ENCODE measurements at places on chromosomes 4 and X. TPM values are rescaled to one million over a fixed set of nuclear protein-coding genes. Genes with fewer than 3 reads are reported as not detected.

DNA sequence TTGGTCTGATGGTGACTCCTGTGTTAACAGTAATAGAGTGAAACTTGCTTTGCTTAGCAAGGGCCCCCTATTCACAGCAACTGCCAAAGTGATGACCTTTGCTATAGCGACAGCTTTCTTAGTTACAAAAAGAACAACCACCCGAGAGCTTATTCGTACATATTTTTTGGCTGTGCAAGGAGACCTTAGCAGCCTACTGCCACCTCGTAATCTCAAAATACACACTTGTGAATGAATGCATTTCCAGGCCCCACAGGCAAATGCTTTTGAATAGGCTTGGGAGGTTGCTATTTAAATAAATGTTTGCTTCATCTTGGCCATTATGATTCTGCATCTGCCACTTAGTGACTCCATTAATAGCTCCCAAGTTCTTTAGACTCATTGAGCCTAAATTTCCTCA lies 47.4 kb downstream of the CCDC149 start:
- no peak overlapping the region for H3K27ac ChIP-seq
- H3K4me3 ChIP-seq, result no peak overlapping the region
- H3K36me3 ChIP-seq, result peaks cover 57% of the 10 kb centered on the region
- DNase-seq, result no peak
- peaks cover 8% of the 10 kb centered on the region for H3K4me1 ChIP-seq

DNA sequence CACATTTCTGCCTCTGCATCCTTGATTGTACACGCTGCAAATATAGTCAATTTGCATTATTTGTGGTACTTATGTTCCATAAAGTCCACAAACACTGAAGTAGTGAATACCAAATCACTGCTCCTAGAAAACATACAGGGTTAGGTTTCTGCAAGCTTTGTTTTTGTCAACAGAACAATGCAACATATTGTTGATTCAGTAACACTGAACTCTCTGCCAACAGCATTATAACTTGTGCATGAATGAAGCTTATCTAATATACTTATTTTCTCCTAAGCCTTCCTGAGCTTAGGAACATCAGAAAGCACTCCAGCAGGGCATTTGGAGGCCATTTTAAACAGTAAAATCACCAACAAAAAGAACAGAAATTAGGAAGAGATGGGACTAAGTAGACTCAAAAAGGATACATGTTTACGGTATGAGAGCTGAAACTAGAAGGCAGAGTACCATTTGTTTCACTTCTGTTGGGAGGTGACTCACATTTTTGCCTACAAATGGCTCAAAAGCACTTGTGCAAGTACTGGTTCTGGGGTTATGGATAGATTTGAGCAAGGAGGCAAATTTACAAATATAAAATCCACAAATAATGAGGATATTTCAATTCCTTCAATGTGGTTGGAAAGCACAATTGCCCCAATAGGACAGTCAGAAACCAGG lies 14.1 kb downstream of the COX18 start:
- H3K4me1 ChIP-seq, result no peaks in the 10 kb centered on the region
- H3K27ac ChIP-seq, result no peak overlapping the region
- H3K36me3 ChIP-seq, result peaks cover 25% of the 10 kb centered on the region
- no peak for DNase-seq

DNA sequence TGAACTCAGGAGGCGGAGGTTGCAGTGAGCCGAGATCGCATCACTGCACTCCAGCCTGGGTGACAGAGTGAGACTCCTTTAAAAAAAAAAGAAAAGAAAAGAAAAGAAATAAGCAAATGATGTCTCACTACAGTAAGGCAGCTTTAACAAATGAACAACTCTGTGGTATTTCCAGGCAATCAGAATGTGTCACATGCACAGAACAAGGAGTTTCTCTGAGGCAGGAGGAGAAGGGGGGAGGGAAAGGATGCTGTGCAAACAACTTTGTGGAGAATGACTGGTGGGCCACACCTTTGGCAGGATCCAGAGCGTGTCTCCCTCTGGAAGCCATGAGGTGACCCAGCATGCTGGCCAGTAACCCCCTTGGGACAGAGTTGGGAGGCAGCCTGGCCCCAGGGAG lies 57.6 kb downstream of the RAI2 start:
- no peaks in the 10 kb centered on the region for H3K4me1 ChIP-seq
- no peak for DNase-seq
- peaks cover 9% of the 10 kb centered on the region for H3K27me3 ChIP-seq
- no peak overlapping the region for H3K27ac ChIP-seq

DNA sequence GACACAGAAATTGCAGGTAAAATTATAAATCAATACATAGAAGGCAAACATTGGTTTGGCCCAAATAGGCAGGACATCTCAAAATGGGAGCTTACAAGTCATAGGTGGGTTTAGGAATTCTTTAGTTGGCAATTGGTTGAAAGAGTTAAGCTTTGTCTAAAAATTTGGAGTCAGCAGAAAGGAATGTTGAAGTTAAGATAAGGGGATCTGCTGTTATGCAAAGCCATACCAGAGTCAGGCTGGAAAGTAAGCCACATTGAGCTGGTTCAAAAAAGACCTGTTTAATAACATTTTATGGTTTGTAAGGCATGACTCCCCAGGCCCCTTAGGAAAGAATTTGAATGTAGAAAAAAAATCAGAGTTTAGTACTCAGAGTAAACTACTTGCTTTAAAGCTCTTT lies 92.6 kb downstream of the IL13RA2 start:
- peak overlapping the region; percentile 24 for H3K27ac ChIP-seq
- H3K4me1 ChIP-seq, result peaks cover 18% of the 10 kb centered on the region
- 0 out of 2 replicates have a peak overlapping the region, but pooled peaks have one; percentile 31 for H3K4me3 ChIP-seq

DNA sequence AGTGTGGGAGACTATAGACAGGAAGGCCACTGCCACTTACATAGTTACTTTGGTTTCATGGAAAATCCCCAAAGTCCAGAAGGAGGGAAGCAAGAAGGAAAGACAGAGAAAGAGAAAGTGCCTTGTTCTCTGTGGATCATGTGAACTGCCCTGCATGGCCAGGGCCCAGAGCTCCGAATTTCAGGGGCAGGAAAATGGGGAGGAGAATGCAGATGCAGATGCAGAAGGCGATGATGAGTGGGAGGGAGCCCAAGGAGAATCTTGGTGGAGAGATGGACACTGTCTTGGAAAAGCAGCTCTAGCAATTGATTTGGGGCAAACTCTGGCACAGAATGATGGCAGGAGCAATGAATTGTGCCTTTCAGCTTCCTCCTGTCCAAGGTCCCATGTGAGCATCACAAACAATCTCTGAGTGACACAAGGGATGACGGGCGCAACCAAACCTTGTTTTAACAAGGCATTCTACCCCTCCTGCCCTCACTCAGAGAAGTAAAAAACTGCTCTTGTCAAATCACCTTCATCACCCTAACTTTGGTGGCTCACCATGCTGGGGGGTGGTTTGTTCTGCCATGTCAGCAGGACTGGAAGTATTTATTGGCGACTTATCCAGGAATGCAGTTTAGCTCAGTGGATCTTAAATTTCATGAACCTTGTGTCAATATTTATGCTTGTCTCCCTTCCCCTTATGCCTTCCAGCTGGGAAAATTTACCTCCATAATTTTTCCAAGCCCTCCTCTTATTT lies 53.5 kb downstream of the TSC22D3 start:
- H3K4me3 ChIP-seq, result no peak overlapping the region
- DNase-seq, result no peak
- no peaks in the 10 kb centered on the region for H3K36me3 ChIP-seq
- H3K27ac ChIP-seq, result no peak overlapping the region

DNA sequence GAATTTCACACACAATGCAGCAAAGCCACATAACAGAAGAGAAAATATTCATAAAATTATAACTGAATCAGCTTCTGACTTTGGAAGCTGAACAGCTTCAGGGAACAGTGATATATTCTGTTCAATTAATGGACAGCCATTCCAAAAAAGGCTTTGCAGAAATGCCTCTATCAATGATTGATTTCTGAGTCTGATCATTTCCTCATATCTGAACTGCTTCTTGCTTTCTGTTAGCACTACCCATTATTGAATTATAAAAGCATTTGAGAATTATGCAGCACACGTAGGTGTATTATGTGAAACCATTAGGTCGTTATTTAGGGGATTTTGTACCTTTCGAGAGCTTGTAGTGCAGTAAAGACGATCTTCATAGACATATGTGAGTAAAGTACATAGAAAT lies 159.6 kb downstream of the STIM2 start:
- no peaks in the 10 kb centered on the region for H3K27me3 ChIP-seq
- no peak for DNase-seq
- no peak overlapping the region for H3K27ac ChIP-seq
- peaks cover 10% of the 10 kb centered on the region for H3K4me1 ChIP-seq
- H3K36me3 ChIP-seq, result no peaks in the 10 kb centered on the region

- peaks cover 12% of the 10 kb centered on the region for H3K27me3 ChIP-seq
- H3K4me3 ChIP-seq, result no peak overlapping the region
- H3K36me3 ChIP-seq, result no peaks in the 10 kb centered on the region
- no peak for DNase-seq
- no peak overlapping the region for H3K27ac ChIP-seq
Measured at GRCh38 chr4:38273407-38273806, 313.2 kb downstream of the PTTG2 start.

DNA sequence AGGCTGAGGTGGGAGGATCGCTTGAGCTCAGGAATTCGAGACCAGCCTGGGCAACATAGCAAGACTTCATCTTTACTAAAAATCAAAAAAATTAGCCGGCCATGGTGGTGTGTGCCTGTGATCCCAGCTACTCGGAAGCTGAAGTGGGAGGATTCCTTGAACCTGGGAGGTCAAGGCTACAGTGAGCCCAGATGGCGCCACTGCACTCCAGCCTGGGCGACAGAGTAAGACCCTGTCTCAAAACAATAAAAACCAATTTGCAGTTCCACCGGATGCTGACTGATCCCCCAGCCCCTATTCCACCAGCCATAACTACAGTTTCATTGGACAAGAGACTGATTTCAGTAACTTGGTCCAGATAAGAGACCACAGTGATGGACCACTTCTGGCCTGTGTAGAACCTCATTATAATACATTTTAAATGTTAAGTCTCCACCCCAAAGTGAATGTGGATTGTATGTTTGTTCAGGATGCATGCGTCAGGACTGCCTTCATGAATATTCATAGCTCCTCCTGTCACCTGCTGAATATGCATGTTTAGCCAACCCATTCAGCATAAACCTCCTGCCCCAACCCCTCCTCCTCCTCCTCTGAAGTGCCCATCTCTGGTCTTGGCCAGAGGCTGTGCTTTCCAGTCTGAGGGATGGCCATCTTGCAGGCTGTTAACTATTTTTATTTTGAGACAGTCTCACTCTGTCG lies 2.3 kb upstream of the SLBP start:
- peaks cover 51% of the 10 kb centered on the region for H3K4me1 ChIP-seq
- H3K27me3 ChIP-seq, result peaks cover under 1% of the 10 kb centered on the region
- DNase-seq, result peak; percentile 32
- peak overlapping the region; percentile 58 for H3K27ac ChIP-seq

- H3K4me1 ChIP-seq, result peaks cover 44% of the 10 kb centered on the region
- DNase-seq, result no peak
- H3K27ac ChIP-seq, result no peak overlapping the region
Measured at GRCh38 chr4:10168151-10168550, 51.6 kb upstream of the WDR1 start.

- no peak overlapping the region for H3K27ac ChIP-seq
- peaks cover 3% of the 10 kb centered on the region for H3K27me3 ChIP-seq
- H3K4me3 ChIP-seq, result no peak overlapping the region
- DNase-seq, result peak; percentile 35
- no peaks in the 10 kb centered on the region for H3K36me3 ChIP-seq
Measured at GRCh38 chr4:1809754-1810502, 16.8 kb downstream of the FGFR3 start.

DNA sequence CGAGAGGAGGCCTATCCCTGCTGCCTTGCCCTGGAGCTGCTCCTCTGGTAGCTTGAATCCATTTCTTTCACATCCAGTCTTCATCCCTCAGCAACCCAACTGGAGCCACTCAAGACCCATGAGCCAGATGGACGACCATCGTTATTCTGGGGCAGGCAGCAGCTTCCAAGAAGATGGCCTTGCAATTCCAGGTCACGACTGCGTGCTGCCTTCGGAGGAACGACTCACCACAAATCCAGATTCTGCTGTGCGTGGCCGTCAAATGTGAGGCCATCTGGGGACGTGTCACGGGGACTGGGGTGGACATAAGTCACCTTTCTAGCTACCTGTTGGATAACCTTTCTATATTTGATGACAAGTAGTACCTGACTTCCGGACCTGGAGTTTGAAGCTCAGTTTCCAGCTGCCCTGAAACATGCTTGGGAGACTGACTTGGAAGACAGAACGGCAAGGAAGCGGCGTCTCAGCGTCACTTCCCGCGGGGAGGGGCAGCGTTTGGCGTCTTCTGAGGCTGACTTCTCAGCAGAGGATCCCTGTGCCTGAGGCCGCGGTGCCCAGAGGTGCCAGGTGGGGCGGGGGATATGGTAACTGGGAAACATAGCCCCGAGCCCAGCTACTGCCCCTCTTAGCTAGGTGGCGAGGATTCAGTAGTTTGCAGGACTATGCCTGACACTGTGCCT lies 11.7 kb upstream of the TMEM271 start:
- H3K4me3 ChIP-seq, result no peak overlapping the region
- H3K27me3 ChIP-seq, result peaks cover 8% of the 10 kb centered on the region
- DNase-seq, result no peak
- no peaks in the 10 kb centered on the region for H3K4me1 ChIP-seq
- no peak overlapping the region for H3K27ac ChIP-seq

DNA sequence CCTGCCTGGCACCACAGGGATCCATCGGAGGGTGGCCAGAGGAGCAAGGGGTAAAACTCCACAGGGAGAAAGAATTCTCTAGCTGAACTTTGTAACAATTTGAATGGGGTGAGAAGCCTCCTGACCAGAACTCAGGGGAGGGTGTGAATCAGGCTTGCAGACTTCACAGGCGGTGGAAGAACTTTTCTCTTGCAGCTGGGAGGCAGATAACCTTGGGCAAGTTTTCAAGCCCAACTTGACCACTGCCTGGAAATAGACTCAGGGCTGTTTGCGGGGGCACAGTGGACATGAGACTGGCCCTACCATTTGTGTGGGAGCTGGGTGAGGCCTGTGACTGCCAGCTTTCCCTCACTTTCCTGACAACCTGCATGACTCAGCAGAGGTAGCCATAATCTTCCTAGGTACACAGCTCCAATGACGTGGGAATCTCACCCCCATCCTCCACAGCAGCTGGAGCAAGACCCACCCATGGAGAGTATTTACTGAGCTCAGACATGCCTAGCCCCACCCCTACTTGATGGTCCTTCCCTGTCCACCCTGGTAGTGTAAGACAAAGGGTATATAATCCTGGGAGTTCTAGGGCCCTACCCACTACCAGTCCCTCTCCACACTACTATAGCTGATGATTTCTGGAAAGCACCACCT lies 210.0 kb upstream of the AGTR2 start:
- H3K27ac ChIP-seq, result no peak overlapping the region
- H3K36me3 ChIP-seq, result no peaks in the 10 kb centered on the region
- no peaks in the 10 kb centered on the region for H3K4me1 ChIP-seq
- DNase-seq, result no peak
- H3K4me3 ChIP-seq, result no peak overlapping the region

GRCh38 chr4:108751321-108751720 lies 11.5 kb downstream of the ETNPPL start:
- no peaks in the 10 kb centered on the region for H3K4me1 ChIP-seq
- H3K27me3 ChIP-seq, result no peaks in the 10 kb centered on the region
- H3K27ac ChIP-seq, result no peak overlapping the region
- no peaks in the 10 kb centered on the region for H3K36me3 ChIP-seq

SPANXD gene
- 2.9 TPM for total RNA-seq

ADH1A gene
- total RNA-seq, result not detected

FGF2 gene
- total RNA-seq, result 405 TPM

VEGFD gene
- not detected for total RNA-seq

RPA4 gene
- not detected for total RNA-seq

NHS gene
- total RNA-seq, result 3.3 TPM

SLC6A14 gene
- total RNA-seq, result not detected

ANTXR2 gene
- 143 TPM for total RNA-seq

EVC2 gene
- total RNA-seq, result 3.9 TPM

OPN1MW2 gene
- not detected for total RNA-seq

Measured in HFFc6 (cell line).